ENCODE measurements at places on chromosomes 12 and 14.

DNA sequence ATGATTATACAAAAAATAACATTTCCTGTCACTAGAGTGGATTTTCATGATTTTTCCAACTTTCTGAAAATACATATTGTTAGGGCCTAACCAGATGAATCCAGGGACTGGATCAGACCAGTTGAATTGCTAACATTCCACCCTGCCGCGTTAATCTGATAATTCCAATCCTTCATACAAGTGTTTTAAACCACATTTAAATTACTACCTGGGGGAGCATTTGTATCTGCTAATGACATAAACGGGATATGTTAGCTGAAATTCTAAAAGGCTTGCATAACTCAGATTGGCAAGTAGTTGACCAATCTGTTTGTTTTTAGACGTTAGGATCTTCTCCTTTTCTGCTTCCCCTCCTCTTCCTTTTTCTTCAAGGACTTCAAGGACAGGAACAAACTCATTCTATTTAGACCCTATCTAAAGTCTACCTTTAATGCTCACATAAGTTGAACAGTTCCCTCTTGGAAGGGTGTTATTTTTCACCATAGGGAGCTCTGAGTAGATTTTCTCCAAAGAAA lies 239.0 kb downstream of the ADAMTS20 start:
- DNase-seq: no peak

DNA sequence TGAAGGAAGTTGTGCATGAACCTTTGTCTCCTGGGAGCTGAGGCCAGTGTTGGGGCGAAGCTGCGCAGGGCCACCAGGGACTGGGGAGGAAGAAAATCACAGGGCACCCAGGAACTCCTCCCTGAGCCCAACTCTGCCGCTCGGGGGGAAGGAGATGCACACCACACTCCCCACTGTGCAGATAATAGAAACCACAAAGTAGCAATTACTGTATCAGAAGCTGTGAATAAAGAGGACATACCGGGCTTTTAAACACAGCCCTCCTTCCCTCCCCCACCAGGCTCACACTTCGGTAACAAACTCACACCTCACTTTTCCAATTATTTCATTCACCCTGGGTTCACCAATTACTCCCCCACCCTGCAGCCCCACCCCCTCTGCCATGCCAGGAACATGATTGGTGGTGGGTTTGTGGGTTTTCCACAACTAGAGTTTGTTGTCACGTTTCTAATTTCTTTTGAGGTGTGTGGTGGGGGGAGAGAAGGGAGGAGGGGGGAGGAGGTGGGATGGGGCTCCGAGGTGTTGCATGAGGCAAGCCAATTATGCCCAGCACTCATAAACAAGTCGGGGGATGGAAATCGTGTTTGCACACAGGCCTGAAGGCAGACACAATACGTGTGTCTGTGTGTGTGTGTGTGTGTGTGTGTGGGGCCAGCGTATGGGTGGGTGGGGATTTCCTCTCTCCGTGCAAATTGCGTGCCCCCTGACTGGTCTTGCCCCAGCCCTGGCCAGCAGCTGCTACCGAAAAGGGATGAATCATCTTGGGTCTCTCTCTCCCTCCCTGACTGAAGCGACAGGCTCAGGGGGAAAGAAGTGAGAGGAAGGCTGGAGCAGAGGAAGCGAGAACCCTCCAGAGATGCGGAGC lies 103.3 kb downstream of the RBM19 start:
- DNase-seq: peak; percentile 57

DNA sequence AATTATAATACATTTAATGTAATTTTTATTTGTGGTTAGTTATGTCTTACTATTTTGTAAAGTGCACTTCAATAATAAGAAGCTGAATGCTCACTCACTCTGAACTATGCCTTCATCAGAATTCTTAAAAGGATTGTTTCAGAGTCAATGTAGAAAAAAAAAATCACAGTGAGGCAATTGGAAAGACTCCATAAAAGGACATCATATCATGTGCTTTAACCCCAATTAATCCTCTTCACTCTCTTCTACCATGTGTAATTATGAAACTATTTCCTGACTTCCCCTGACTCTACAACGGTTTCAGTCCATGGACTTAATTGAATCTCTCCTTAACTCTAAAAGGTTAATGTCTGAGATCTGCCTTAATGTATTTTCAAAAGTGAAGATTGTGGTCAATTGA lies 250.4 kb upstream of the ALG10 start:
- no peak for DNase-seq

DNA sequence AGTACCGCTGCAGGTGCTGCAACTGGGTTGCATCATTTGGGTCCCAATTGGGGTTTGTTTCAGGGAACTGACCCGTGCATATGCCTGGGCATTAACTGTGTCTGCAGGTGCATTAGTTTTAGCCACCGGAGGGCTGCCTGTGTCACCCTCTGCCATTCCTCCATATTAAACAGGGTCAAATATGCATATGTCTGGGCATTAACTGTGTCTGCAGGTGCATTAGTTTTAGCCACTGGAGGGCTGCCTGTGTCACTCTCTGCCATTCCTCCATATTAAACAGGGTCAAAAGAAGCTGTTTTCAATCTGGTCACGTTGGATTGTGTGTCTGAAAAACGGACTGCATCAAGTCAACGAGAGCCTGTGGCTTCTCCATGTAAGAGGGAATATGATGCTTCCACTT lies 1317.0 kb downstream of the TMEM121 start:
- DNase-seq: no peak

- DNase-seq: no peak
Observed at GRCh38 chr12:127182018-127182417, 1085.0 kb upstream of the TMEM132C start.

DNA sequence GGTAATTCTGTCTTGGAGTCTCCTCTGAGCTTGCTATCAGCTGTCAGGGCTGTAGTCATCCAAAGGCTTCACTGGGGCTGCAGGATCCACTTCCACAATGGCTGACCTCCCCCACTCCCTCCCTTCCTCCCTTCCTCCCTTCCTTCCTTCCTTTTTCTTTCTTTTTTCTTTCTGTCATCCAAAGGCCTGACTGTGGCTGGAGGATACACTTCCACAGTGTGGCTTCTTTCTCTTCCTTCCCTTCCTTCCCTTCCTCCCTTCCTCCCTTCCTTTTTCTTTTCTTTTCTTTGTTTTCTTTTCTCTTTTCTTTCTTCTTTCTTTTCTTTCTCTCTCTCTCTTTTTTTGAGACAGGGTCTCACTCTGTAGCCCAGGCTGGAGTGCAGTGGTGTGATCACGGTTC lies 30.6 kb downstream of the ARF6 start:
- DNase-seq: no peak

- no peak for DNase-seq
Observed at GRCh38 chr14:65676361-65677014, 264.0 kb downstream of the FUT8 start.

DNA sequence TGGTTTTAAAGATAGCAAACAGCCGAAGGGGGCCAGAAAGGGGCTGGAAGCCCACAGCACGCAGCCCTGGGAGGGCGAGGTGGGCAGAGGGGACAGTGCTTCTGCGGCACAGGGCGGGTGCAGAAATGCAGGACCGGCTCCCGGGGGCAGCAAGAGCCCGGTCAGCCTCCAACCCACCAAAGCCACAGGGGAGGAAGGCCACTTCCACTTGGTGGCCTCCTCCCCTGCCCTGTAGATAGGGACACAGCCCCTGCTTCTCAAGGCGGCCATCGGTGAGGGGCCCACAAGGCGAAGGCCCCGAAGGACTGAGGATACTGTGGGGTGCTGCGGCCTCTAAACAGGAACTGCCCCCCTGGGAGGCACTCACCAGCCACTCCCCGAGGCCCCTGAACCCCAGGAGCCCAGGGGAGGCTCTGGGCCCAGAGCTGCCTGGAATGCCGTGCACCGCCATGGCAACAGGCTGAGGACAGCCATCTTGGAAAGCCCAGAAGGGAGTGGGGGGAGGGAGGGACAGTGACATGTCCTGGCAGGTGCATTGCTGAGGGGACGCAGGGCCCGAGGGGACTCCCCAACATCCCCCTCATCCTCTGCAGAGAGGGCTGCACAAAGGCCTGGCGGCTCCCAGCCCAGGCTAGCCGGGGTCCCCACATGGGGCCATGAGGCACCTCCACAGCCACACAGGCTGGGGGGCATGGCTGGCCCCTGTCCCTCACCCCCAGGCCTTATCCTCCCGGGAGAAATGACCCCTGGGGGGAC lies 114.7 kb downstream of the NCOR2 start:
- DNase-seq: no peak

DNA sequence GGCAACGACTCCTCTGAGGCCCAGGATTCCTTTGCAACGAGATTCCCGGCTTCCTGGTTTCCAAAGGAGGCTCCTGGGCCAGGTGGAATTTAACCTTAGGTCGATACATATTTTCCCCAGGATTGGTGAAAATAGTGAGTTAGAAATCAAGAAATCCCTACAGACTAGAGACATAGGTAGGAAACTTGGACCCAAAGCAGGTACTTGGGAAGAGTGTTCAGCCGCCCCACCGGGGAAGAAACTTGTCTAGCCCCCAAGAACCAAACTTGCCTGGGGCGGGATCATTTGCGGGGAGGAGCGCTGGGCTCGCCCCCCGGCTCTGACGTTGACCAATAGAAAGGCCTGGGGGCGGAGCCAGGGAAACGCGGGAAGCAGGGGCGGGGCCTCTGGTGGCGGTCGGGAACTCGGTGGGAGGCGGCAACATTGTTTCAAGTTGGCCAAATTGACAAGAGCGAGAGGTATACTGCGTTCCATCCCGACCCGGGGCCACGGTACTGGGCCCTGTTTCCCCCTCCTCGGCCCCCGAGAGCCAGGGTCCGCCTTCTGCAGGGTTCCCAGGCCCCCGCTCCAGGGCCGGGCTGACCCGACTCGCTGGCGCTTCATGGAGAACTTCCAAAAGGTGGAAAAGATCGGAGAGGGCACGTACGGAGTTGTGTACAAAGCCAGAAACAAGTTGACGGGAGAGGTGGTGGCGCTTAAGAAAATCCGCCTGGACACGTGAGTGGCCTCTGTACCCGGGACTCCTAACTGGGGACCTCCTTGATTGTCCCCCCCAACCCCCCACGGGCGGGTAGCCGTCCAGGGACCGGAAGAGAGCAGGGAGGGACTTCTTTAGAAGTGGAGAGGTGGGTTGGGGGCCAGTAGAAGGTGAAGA lies at the start of gene CDK2:
Gene CDK2, plus strand, starts transcription at position 423 of the 874 bp plus-strand sequence. Its CDS starts 179 bp downstream, at position 602.
- peak; percentile 69 for DNase-seq

Data from fibroblast of gingiva (primary cell).